ENCODE measurements at places on chromosomes 4 and X.

DNA sequence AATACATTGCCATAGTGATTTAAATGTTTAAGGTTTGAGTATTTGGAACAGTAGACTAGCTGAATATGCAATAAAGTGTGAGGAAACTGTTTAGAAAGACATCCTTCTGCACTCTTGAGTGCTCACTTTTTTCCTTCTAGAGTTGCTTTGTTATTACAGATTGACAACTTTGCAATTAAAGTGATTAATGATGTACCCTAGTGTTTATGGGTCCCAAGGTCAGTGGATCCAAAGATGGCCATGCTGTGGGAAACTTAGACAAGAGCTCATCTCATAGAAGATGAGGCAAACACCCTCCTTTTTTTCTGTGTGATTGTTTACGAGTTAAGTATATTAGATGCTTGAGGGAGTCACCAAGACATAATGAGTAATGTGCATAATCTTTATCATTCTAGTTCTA is 118.8 kb downstream of the PDLIM5 start:
- DNase-seq: no peak

- DNase-seq: no peak
Measured at GRCh38 chr4:72571337-72571736, 2.3 kb upstream of the ADAMTS3 start.

- DNase-seq: no peak
Measured at GRCh38 chr4:129972257-129972656, 876.3 kb downstream of the C4orf33 start.

DNA sequence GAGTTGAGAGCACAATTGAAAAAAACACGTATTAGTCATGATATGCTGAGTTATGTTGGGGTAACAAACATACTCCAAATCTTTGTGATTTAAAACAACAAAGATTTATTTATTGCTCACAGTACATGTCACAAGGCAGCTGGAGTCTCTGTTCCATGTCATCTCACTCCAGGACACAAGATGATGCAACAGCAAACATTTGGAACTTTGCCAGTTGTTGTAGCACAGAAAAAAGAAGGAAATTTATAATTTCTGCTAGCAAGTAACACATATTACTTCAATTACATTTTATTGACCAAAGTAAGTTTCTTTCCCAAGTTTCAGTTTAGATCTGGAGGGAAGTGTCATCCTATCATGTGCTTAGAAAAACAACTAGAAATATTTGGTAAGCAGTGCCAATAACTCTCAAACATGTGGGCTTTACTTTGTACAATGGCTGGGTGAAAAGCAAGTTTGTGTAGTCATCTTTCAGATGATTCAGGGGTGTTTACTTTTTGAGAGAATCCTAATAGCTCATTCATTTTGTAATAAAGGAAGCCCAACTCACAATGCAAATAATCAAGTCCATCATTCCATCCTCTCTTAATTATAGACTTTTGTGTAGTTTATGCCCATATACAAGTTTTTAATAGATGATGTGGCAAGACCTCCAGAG is 452.3 kb downstream of the ZIC3 start:
- peak; percentile 3 for DNase-seq

DNA sequence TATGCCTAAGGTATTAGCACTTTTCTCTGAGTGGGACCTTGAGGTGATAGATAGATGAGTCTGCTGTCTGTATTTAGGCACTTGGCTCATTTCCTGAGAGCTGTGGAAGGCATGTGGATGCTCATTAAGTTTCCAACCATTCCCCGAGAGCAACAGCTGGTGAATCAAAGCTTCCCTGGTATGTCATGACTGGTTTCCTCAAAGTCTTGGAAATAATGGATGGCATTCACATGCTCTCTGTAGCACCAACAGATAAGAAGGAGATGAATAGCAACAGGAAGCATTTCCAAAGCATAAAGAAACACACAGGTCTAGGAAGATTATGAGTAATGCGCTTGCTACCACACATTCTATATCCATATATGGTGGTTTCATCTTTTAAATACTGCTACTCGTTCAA is 118.3 kb upstream of the ETNPPL start:
- no peak for DNase-seq

- no peak for DNase-seq
Measured at GRCh38 chrX:10244915-10245622, 88.3 kb downstream of the CLCN4 start.

DNA sequence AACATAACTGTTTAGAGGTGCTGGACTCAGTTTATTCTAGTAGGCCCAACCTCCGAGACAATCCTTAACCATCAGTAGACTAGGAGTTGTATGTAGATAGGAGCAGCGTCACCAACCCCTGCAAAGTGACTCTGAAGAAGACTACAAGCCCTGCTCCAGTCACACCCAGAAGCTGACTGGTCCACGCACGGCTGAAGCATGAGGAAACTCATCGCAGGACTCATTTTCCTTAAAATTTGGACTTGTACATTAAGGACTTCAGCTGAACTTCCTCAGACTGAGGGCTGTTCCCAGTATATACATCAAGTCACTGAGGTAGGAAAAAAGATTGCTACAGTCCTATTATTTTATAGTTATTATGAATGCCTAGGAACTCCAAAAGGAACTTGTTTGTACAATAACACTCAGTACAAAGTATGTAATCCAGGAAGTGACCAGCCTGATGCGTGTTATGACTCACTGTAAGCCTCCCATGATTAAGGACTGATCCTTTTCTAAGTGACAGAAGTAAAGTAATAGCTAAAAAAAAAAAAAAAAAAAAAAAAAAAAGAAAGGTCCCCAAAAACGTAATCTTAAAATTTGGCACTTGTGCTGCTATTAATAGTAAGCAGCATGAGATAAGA is 41.6 kb upstream of the UGT2B7 start:
- no peak for DNase-seq

- DNase-seq: no peak
Measured at GRCh38 chrX:74931214-74931613, 6.0 kb upstream of the NEXMIF start.

All from NCI-H1105 (cell line).